ENCODE measurements at places on chromosomes 3 and 15. TPM values are rescaled to one million over a fixed set of nuclear protein-coding genes. Genes with fewer than 3 reads are reported as not detected.

DNA sequence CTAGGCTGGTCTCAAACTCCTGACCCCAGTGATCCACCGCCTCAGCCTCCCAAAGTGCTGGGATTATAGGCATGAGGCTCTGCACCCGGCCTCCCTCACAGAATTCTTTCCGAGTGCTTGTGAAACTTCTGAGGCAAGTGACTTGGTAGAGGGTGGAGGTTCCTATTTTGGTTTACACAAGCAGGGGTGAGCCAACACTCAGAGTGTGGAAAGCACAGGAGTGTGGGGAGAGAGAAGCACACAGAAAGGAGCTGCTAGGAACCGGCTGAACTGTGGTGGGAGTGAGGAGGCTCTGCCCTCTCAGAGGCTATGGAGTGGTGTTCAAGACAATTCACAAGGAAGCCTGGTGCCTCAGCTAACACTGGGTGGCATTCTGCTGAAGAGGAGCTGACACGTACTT, 7.7 kb downstream of the CAPN3 start:
- no peak for DNase-seq

DNA sequence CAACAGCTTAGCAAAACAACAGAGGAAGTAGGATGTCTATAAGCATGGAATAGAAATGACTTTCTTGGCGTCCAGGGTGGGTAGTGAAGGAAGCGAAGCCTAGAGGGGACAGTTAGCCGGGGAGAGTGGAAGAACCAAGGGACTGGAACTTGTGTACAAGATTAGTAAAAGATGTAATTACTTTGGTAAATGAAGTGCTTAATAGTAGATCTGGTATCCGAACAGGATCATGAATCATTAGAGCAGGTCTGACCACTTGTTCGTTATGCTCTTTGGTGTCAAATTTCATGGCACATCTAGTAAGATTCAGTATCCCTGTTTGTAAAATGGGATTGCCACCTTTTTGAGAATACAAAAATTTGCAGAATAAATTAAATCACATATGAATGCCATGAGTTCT, 112.5 kb upstream of the MLF1 start:
- DNase-seq, result no peak

DNA sequence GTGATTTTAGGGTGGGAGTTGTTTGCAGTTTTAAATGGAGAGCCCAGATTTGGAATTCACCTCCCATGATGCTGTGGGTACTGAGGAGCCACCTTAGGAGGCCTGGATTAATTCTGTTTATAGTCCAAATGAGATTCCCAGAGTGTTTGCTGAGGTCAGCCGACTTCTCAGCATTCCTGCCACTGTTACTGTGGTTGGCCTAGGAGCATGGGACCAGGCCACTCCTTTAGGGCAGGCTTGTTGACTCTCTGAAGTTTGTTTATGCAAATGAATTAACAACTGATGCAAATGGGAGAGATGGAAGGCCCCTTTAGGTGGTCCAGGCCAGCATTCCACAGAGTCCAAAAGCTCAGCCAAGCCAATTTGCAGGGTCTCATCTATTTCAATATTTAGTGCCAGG, 46.1 kb downstream of the CACNA2D3 start:
- no peak for DNase-seq

DNA sequence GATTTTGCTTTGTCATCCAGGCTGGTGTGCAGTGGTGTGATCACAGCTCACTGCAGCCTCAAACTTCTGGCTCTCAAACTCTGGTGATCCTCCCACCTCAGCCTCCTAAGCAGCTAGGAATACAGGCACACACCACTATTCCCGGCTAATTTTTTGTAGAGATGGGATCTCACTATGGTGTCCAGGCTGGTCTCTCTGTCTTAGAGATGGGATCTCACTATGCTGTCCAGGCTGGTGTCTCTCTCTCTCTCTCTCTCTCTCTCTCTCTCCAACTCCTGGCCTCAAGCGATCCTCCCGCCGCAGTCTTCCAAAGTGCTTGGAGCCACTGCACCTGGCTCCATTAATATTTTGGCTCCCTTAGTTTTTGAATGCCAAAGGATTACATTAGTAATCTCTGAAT, 17.7 kb downstream of the USF3 start:
- no peak for DNase-seq

SERINC4 gene
- total RNA-seq, result not detected

Measured in dermis blood vessel endothelial cell (primary cell).